Activated naive CD8-positive, alpha-beta T cell treated with anti-CD3 and anti-CD28 coated beads for 36 hours (primary cell): ENCODE measurements at places on chromosomes 5 and 9.

DNA sequence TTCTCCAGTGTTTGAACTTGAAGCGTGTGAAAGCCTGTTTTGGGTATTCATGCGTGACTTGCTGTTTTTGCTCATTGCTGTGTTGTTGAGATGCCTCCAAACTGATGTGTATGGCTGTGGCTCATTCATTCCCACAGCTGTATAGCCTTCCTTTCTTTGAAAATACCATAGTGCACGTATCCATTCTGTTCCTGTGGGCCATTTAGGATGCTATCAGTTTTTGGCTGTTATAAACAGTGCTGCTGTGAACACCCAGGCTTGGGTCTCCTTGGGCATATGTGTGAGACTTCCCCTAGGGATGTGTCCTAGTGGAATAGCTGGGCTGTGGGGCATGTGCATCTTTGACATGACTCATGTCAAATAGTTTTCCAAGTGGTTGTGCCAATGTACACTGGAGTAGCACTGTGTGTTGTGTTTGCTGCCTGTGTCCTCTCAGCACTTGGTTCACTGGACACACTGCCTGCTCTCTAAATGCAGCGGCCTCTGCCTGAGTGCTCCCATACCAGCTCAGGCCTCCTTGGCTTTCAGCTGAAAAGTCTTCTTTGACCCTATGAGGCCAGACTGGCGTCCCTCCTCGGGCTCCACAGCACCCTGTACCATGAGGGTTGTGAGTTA, 102.6 kb upstream of the TBC1D2 start:
- DNase-seq = no peak

- DNase-seq = peak; percentile 10
Observed at GRCh38 chr9:75889977-75890471, 449 bp upstream of the PCSK5 start.

DNA sequence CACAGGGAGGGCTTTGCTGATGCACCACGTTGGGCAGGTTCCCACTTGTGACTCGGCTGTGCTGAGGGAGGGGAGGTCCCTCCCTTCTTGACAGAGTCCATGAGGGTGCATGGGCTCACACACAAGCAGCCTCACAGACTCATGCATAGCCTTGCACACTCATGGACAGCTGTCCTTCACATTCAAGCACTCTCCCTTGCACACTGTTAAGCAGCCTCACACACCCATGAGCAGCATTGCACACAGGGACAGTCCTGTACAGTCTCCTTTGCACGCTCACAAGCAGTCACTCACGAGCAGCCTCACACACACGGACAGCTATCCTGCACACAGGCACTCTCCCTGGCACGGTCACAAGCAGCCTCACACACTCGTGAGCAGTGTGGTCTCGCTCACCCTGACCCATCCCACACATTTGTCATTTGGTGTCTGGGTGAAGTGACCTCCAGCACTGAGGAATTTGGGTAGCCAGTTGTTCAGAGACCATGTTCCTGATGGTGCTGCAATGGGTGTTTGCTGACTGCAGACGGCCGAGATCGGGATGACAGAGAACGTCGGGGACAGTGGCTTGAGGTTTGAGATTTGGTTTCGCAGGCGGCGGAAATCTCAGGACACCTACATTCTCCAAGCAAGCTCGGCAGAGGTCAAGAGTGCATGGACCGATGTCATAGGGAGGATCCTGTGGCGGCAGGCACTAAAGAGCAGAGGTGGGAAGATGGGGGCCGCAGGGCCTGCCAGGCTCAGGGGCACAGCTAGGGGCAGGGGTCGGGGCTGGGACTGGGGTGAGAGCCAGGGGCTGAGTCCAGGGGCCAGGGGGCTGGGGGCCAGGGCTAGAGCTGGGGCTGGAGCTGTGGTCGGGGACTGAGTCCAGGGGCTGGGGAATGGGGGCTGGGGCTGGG, 17.7 kb upstream of the LRRC14B start:
- no peak for DNase-seq

DNA sequence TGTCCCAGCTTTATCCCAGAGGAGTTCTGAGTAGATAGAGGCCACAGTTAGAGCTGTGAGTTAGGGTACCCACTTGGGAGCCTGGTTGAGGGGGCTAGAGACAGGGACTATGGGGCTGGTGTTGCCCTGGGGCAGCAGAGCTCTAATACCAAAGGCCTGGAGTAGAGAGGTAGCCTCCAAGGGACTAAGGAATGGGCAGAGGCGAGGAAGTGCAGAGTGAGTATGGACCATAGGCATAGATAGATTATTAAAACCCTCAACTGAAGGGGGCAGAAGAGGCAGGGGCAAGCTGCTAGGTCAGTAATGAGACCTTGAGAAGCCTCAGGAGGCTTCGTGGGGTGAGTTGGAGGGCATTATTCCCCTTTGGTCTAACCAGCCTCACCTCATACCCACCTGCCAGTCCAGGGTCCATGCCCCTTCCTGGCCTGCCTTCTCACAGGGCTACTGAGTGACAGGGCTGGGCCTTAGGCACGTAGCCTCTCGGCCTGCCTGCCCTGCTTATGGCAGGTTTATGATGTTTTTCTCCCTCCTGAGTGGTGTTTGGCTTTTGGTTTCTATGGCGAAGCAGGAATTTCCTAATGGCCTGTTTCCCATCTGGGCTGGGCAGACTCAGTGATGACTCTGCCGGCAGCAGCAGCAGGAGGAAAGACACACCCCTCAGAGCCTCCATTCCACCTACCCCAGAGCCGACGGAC, 8.0 kb downstream of the PDLIM4 start:
- no peak for DNase-seq

DNA sequence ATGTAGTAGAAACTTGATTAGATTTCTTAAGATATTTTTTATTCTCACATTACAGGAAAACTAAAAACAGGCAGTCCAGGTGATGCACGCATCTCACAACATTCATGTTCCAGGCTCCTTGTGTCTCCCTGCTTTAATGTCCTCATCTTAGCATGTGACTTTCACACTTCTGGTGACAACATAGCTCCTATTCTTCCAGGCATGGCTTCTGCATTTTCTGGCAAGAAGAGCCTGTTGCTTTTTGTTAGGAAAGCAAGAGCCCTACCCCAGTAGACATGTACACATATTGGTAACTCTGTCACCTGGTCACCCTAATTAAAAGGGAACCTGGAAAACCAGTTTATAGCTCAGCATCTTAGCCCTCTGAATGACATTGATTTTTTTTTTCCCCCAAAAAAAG, 92.5 kb downstream of the PPIC start:
- no peak for DNase-seq

DNA sequence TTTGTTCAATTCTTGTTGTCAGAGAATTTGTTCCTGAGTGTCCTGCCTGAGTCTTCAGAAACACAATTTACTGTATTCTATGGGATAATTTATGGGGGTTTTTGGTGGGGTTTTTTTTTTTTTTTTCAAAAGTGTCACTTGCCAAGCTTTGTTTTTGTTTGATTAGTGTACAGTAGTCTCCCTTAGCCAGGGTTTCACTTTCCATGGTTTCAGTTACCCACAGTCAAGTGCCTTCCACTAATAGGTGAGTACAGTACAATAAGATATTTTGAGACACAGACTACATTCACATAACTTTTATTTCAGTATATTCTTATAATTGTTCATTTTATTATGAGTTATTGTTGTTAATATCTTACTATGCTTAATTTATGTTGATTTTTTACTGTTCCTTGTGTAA, 25.0 kb upstream of the AUH start:
- no peak for DNase-seq

DNA sequence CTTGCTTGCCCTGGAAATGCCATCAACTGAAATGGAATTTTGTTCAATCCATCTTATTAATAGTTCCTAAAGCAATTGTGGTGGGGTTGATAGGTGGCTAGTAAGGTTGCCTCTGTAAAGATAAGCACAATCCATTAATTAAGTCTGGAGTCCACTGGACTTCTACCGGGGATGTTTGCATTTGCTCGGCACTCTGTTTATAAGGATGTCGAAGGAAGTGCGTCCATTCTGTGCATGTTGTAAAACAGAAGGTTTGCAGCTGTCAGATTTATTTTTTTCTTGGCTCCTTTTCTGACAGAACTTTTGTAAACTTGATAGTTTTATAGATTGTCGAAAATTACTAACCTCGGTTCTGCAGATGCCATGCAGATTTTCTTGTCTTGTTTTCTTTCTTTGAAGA, 12.8 kb upstream of the TNFAIP8 start:
- no peak for DNase-seq

- no peak for DNase-seq
Observed at GRCh38 chr9:115291841-115292240, 173.9 kb upstream of the TNC start.
